ENCODE measurements at places on chromosomes 2 and 18.

DNA sequence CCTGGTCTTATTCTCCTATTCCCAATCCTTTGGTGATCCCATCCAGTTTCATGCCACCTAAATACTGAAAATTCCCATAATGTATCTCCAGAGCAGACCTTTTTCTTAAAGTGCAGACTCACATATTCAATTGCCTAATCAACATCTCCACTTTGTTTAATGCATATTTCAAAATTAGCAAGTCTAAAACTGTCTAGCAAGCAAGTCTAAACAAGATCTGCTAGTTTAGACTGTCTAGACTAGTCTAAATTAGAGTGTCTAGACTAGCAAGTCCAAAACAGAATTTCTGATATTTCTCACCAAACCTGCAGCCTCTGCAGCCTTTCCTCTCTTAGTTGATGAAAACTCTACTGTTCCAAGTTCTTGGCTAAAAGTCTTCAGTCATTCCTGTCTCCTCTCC, 44.6 kb downstream of the THUMPD2 start:
- no peak for DNase-seq

DNA sequence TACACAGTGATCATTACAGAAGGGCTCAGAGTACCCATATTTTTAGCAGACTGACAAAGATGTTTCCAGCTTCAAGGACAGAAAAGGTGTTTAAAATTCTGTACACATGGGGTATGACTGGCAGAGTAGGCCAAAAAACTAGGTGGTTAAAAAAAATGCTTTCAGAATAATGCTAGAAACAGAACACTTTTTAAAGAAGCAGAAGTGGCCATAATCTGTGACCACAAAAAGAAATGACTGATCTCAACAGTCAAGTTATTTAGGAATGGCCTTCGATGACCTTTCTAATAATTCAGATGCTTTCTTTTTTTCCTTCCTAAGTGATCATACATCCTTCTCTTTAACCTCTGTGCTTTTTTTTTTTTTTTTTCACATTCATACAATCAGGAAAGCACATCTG, 4.1 kb upstream of the AQP4 start:
- DNase-seq = peak; percentile 15

GRCh38 chr2:105261061-105261460, 19.5 kb downstream of the GPR45 start:
- DNase-seq = no peak

DNA sequence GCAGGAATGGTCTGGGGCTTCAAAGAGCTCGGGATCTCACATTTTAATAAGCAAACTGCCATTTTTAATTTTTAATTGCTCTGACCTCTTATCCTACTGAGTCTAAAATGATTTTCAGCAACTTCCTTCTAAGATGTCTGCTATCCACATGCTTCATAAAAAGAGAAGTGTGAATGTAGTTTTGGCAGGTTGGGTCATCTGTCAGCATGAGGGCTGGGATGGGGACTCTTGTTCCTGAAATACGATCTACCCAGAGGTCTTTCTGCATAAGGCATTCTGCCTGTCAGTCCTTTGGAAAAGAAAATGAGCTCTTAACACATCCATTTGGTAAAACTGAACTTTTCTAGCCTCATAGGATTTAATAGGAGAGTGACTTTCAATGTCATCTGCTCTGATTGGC, 252.8 kb upstream of the APCDD1 start:
- peak; percentile 24 for DNase-seq

DNA sequence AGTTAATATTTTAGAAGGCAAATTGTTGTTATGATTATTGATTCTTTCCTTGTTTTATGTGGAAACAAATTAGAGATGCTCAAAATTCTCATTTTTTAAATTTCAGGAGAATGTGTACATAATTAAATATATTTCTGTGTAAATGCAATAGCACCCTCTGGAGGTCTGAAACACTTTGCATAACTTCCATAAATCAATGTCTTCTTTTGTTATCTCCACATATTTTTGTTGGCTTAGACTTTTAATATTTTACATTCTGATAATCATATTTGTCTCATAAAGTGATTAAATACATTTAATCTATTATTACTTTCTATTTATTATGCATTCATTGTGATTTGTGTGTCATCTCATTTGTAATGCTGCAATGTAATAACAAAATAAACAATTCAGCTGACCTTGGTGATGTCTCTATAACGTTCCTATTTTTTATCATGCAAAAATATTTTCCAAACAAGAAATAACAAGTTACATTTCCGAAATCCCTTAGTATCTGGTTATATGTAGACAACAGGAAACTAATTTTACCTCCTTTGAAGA, 201.8 kb upstream of the GALNT5 start:
- peak; percentile 54 for DNase-seq

DNA sequence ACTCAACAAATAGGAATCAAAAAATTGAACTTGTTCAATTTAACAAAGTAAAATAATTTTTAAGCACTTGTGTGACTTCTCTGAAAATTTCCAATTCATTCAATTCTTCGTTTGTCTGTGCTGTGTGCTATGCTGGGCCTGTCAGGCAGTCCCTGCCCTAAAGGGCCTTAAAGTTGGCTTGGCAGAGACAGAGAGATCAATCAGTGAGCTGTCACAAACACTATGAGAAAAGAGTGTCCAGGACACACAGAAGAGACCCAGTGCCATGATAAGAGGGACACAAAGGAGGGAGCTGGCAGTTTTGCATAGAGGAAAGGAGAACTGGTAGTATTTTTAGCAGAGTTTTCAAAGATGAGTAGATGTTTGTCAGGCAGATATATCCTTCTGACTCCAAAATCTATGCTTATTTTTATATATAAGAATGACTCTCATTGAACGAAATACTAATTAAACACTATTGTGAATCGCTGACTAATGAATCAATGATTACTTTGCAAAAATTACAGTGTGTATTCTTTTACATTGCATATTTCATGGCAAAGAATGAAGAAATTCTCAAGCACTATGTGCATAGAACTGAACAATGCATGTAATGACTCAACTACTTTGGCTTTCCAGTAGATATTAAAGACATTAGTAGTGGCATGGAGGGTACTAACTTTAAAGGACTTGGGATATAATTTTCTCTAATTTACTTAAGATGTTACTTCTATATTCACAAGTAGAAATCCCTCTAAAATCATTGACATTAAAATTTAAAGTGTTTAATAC, 193.3 kb upstream of the BOD1L2 start:
- DNase-seq = no peak

GRCh38 chr2:74225698-74226459, 27.5 kb downstream of the MTHFD2 start:
- no peak for DNase-seq

DNA sequence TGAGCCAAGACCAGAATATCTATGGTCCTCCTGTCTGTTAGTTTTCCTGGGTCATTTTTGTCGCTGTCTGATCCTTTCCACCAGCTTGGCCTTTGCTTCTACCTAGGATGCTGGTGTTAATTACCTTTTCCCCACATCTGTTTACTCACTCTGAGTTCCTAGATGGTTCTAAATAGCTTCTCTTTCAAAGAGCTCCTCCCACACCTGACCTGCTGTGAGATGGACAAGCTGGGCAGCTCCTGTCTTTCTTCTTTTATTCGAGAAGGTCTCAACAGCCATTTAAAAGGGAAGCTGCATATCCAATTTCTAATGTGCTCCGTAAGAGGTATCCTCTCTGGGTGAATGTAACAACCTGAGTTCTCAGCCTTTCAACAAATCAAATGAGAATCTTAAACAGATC, 156.2 kb downstream of the HRH4 start:
- DNase-seq = no peak

- DNase-seq = no peak
Observed at GRCh38 chr18:35689728-35690127, 108.2 kb downstream of the GALNT1 start.

DNA sequence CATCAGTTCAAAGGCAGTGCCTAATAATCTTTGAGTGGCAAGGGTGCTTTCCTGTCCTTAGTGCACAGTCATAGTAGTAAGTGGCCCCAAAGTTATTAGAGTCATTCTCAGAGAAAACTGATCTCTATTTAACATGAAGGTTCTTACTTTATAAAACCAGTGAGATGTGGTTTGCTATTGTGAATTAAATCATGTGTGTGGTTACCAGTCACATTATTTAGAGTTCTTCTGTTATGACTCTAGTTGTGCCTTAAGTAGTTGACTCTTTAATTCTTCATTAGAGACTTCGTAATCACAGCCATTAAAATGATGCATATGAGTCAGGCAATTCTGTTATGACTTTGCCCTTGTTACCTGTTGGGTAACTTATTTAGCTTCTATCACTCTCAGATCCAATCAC, 1392.9 kb upstream of the ACVR2A start:
- no peak for DNase-seq

DNA sequence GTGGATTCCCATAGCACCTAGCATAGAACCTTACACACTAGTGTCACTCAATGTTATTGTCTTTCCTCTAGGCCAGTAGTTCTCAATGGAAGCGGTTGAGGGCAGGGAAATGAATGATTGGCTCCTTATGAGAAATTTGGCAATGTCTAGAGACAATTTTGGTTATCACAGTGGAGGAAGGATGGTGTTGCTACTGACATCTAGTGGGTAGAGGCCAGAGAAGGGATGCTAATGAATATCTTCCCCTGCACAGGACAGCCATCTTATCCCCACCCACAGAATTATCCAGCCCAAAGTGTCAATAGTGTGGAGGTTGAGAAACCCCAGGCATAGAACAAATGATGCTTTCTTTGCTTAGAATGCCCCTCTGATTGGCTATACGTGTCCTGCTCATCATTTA, 15.8 kb downstream of the C18orf63 start:
- DNase-seq = peak; percentile 66

DNA sequence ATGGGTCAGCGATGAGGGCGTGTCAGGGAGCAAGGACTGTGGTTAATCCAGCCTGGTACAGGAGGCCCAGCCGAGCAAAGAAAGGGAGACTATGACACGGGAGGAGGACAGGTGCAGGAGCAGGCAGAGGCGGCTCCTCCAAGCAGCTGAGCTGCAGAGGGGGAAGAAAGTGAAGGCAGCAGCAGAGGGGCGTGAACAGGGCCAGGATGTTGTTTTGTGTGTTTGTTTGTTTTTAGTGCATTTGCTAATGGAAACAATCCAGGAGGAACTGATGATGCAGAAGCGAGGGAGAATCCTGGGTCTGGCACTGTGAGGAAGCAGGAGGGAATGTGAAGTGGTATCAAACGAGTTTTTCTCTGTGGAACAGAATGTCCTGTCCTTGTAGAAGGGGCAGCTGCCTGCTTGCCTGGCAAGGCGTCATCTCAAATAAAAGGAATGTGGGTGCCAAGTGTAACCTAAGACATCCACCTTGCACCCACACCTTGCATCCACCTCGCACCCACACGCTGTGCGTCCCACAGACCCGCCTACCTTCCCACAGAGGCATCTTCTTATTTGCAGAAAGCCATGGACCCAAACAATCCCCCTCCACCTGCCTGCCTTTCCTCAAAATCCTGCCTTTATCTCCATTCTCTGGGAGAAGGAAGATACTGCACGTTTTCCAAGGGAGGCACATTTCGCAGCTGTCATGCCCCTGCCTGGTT, 134.8 kb downstream of the SH3BP4 start:
- no peak for DNase-seq

GRCh38 chr2:15554525-15555218, 6.5 kb downstream of the NBAS start:
- DNase-seq = peak; percentile 56

GRCh38 chr2:205270689-205271088, 411.6 kb upstream of the NRP2 start:
- no peak for DNase-seq

- no peak for DNase-seq
Observed at GRCh38 chr18:9726175-9726574, 18.1 kb downstream of the RAB31 start.

DNA sequence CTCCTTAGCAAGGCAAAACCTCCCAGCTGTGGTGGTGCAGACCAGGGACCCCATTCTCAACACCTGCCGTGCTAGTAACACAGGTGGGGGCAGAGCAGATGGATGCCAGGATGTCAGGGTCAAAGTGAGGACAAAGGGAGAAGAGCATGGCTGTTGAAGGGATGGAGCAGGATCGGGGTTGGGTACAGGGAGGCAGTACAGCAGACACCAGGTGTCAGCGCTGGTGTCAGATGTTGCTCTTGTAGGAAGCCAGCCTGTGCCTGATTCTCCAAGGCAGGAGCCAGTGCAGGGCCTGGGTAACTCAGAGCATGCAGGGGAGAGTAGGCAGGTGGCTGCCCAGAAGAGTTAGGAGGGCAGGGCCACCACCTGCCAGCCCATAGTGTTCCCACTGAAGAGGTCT, 222.1 kb upstream of the SPRED2 start:
- no peak for DNase-seq

DNA sequence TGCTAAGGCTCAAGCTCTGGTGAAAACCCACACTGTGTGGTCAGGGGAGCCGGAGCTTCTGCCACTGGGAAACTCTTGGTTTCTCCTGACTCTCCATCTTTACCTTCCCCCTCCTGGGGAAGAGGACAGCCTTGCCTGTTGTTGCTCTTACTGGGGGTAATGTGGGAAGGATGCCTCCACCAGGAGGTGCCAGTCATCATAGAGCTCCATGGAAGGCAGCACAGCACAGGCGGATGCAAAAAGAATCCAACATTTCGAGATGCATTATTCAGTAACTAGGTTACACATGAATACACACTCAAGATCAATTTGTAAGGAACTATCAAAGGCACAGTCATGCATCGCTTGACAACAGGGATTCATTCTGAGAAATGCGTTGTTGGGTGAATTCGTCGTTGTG, 322.6 kb downstream of the AFF3 start:
- DNase-seq = peak; percentile 25

DNA sequence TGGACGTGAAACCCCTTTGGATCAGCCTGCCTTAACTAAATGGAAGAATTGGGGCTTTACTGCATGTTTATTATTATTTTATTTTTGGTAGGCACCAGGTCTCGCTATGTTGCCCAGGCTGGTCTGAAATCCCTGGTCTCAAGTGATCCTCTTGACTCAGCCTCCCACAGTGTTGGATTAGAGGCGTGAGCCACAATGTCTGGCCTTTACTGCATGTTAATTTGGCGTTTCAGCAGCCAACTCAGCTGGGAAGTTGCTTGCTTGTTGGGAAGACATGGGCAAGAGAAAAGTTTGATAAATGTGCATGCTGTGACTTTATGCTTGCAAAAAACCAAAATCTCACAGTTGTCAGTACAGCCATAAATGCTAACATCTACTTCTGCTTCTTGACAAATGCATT, 105.1 kb downstream of the FMNL2 start:
- peak; percentile 10 for DNase-seq

DNA sequence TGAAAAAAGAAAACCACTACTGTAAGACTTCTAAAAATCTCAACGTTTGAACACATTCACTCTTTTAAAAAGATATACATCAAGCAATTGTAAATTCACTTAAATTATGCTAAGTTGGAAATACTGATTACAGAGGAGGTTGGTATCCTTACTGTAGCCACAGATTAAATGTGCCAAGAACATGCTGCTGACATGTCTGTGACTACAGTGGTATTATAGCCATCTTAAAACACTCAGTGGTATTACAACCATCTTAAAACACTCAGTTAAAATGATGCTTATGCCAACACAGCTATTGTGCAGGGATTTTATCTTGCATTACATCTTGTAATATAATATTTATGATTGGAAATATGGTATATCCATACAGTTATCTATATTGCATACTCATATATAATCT, 50.0 kb downstream of the TMEM131 start:
- DNase-seq = no peak

- no peak for DNase-seq
Observed at GRCh38 chr18:9902832-9903231, 11.0 kb upstream of the VAPA start.
